ENCODE measurements at places on chromosomes 1 and 21.

- no peak for DNase-seq
Measured at GRCh38 chr1:1602968-1603506, 3.1 kb upstream of the FNDC10 start.

DNA sequence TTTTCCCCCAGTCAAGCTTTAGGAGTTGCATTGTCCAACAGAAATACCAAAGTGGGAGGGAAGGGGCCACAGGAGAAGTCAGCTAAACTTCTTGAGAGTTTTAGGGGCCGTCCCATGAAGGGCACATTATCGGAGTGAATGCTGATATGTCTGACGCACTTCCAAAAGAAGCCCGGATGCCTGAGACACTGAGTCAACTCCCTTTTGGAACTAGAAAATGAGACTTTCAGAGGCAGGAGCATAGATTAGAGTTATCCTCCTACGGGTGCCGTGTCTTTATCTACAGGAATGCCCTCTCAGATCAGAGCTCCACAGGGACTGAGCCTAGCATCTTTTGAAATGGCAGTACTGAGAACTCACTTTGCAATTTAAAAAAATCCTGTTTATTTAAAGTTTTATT is 13.1 kb downstream of the ACTN2 start:
- DNase-seq: no peak

- DNase-seq: peak; percentile 67
Measured at GRCh38 chr1:24201941-24202440, 14.9 kb upstream of the IFNLR1 start.

GRCh38 chr1:206856674-206857464 is 8.6 kb upstream of the IL20 start:
- DNase-seq: no peak

GRCh38 chr21:32523463-32523862 is 61.9 kb downstream of the TCP10L start:
- DNase-seq: no peak

DNA sequence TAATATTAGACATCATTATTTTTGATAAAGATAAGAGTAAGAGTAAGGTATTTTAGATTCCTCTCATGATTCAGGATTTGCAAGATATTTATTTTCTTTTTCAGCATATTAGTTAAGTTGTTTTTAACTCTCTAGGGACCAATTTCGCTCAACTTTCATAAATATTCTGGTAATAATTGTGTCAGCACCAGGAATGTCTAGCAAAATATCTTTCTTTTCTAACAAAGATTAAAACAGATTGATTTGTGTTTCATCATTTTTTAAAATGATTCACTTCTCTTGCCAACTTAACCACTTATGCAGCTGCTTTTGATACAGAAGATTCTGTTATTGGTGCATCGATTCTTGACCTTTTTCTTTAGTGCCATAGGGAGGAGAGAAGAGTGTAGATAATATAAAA is 172.8 kb upstream of the PTGFR start:
- no peak for DNase-seq

DNA sequence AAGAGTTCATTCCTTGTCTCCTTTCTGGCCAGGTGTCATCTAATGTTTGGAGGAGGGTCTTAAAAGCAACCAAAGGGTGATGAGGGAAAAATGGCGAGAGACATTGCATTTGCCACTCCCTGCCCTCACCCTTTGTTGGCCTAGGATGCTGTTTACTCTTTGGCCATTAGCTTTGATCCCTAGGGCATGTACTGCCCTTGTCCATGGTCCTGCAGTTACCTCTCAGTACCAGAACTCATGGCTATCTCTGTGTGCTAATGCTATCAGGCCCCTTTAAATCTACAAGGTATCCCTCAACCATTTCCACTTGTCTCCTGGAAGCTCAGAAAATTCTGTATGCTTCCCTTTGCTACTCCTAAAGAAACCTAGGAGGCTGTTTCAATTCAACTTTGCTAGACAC is 424.8 kb upstream of the PLXNA2 start:
- peak; percentile 4 for DNase-seq

DNA sequence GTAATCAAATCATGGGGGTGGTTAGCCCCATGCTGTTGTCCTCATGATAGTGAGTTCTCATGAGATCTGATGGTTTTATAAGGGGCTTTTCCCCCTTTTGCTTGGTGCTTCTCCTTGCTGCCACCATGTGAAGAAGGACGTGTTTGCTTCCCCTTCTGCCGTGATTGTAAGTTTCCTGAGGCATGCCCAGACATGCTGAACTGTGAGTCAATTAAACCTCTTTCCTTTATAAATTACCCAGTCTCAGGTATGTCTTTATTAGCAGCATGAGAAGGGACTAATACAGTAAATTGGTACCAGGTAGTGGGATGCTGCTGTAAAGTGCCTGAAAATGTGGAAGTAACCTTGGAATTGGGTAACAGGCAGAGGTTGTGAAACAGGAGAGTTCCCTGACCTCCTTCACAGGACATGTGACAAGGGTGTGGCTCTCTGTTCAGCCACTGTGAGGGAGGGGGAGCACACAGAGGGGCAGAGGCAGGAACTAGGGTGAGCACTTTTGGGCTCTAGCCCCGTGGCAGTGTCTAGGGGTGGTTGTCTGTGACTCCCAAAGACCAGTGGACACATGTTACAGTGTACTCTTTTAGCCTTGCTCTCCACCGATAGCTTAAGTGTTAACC is 105.3 kb downstream of the BACH1 start:
- peak; percentile 80 for DNase-seq

- DNase-seq: no peak
Measured at GRCh38 chr1:160952129-160952510, 2.5 kb downstream of the ITLN2 start.

- DNase-seq: no peak
Measured at GRCh38 chr1:244836584-244836983, 1.1 kb downstream of the COX20 start.

- DNase-seq: no peak
Measured at GRCh38 chr1:43817304-43817939, 110.1 kb downstream of the ST3GAL3 start.

DNA sequence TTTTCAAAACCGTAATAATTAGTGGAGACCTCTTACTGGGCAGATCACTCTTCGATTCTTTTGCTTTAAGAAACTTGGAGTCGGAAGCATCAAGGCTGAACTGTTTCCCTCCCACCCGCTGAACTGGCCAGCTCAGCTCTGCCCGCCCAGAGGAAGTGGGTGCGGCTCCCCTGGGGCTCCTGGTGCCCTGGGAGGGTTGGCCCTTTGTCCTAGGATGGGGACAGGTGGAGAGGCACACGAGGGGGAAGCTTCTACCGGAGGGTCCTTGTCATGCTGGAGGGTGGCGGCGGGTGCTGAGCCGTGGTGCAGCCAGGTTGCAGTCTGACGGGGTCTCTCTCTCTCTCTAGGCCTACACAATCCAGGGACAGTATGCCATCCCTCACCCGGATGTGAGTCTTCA is 64.3 kb upstream of the COL6A1 start:
- peak; percentile 55 for DNase-seq

DNA sequence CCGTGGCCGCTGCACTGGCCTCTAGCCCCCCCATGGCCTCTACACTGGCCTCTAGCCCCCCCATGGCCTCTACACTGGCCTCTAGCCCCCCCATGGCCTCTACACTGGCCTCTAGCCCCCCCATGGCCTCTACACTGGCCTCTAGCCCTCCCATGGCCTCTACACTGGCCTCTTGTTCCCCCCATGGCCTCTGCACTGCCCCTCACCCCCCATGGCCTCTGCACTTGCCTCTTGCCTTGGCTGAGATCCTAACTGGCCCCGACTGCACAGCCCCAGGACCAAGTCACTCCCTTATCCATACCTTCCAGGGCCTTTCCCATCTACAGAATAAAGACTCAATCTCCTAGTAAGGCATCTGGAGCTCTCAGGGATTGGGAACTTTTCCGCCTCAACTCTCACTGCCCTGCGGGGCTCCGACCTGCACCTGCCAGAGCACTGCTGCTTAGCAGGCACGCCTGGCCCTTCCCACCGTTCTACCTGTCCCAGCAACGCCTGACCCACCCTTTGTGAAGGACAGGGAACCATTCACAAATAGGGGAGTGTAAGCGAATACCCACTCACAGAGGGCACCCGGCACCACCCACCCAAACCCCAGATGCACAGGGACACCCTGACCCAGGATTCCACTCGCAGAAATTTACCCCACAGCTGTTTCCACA is 38.8 kb downstream of the ACOT7 start:
- no peak for DNase-seq

DNA sequence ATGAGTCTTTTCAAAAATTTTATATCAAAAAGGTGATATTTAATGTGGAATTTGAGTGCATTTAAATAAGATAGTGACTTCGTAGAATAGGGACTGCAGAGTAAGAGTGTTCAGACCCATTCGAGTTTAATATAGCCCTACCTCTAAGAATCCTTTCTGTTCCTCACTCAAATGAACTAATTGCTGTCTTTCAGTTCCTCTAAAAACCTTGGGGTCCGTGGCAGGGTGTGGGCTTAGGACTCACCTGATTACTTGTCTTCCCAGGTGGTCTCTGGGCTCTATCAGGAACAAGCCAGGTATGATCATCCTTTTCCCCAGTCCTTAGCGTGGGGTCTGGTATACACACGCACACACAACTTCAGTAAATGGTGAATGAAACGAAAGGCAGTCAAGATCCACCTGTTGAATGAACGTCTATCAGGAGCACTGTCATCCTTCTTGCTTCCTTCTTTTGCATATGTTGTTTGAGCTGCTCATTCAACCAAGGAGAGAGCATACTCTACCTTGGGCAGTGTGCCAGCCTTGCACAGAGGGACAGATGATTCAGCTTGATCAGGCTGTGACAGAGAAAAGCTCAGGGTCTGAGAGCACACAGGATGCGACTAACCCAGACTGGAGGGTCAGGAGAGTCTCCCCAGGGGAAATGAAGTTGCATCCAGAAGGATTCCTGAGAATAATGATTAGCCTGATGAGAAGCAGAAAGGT is 1.2 kb upstream of the RNF11 start:
- peak; percentile 64 for DNase-seq

DNA sequence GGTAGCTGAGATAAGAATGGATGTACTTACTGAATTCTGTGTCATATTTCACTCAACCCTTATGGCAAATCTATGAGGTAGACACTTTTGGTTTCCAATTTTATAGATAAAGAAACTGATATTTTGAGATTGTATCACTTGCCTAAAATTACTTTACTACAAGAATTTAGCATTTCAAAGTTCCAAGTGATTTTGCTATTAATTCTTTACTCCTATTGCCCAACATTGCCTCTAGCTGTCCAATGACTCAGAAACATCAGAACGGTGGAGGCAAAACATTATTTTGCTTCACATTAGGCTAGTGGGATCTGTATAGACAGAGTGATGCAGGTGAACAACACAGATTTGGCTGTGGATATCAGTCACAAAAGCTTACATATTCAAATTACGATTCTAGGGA is 747.2 kb upstream of the NEGR1 start:
- DNase-seq: no peak

- peak; percentile 63 for DNase-seq
Measured at GRCh38 chr1:9561429-9561828, 22.2 kb downstream of the SLC25A33 start.

- DNase-seq: no peak
Measured at GRCh38 chr1:18918417-18918816, 16.1 kb upstream of the ALDH4A1 start.

Measured in NB4 (cell line).